Stimulated activated CD4-positive, alpha-beta T cell treated with anti-CD3 and anti-CD28 coated beads, TNF-alpha, amount 100 ng/mL, for 24 hours (primary cell): ENCODE measurements at places on chromosomes 7 and 10.

GRCh38 chr10:11742009-11742778 lies at the start of gene ECHDC3:
Gene ECHDC3 (plus strand): TSS chr10:11742382. CDS start chr10:11742577, 195 bp downstream.
- peak; percentile 25 for DNase-seq

- DNase-seq = no peak
Measured at GRCh38 chr7:70587739-70588138, 544.2 kb upstream of the GALNT17 start.

DNA sequence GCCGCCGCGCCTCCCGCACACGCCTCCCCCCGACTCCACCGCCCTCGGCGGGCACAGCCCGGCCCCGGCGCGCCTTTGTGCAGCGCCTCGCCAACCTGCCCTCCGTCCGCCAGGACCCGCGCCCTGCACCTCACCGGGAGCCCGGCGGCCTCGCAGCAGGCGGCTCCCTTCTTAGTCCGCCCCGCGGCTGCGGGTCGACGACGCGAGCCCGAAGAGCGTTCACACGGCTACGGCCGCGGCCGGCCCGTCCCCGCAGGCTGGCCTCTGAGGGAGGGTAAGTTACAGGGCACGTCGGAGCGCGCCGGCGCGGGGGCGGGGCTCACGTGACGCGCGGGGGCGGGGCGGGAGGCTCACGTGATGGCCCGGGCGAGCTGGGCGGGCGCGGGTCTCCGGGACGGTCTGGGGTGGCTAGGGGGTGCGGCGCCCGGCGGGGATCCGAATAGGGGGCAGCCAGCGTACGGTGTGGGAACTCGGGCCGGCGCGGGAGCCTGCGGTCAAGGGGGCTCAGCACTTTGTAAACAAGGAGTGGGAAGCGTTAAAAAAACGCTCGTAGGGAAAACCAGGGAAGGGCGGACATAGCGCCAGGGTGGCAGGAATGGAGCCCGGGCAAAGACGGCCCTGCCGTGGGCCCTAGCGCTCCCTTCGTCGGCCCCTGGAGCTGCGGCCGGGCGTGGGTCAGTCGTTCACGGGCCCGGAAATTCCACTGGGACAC lies at the start of gene ARHGAP12:
Gene ARHGAP12, minus strand, starts transcription at position 283 of the 712 bp plus-strand sequence. CDS start 19,976 bp downstream, outside the sequence.
- DNase-seq = peak; percentile 83

GRCh38 chr10:59098387-59098786 lies 78.1 kb upstream of the PHYHIPL start:
- DNase-seq = no peak

DNA sequence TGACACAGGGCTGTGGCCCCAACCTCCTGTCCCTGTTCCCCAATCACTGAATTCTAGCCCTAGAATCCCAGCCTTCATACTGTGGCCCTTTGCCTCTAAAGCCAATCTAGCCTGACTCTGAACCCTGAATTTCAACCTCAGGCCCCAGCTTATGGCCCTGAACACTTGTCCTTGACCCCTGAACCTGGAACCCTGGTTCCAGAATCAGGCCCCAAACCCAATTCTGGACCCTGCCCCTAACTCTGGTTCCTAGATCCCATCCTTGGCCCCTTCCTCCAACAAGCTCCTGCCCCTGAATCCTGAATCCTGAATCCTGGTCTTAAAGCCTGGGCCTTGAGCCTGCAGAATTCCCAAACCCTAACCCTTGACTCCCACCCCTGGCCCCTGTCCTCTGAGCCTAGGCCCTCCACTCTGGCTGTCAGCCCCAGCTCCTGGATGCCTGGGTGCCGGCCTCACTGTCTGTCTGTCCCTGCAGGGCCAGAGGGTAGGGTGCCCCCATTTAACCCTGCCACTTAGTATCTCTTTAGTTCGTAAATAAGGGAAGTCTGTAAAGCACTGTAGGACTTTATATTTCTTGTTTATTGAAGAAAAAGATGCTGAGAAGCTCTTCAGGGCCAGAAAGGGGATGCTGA lies 1.3 kb downstream of the INPP5A start:
- DNase-seq = no peak

- DNase-seq = no peak
Measured at GRCh38 chr10:115653473-115653872, 560.3 kb downstream of the ATRNL1 start.

DNA sequence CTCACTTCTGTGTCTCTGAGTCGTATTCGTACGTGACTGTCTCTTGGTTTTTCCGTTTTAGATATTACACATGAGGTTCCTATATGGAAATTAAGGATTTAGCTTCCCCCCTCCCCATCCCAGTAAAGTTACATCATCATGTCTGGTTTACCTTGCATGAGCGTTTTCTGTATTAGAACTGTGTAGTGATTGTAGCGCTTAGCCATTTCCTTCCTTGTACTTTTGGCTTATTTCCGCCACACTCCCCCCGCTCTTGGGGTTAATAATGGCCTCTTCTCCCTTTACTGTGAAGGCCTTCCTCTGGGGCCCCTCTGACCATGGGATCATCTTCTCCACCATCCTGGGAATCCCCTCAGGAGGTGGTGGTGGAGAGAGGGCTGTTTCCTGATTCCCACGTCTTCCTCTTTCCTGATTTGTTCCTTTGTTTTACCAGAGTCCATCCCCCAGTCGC lies 27.2 kb upstream of the AP5Z1 start:
- DNase-seq = no peak

DNA sequence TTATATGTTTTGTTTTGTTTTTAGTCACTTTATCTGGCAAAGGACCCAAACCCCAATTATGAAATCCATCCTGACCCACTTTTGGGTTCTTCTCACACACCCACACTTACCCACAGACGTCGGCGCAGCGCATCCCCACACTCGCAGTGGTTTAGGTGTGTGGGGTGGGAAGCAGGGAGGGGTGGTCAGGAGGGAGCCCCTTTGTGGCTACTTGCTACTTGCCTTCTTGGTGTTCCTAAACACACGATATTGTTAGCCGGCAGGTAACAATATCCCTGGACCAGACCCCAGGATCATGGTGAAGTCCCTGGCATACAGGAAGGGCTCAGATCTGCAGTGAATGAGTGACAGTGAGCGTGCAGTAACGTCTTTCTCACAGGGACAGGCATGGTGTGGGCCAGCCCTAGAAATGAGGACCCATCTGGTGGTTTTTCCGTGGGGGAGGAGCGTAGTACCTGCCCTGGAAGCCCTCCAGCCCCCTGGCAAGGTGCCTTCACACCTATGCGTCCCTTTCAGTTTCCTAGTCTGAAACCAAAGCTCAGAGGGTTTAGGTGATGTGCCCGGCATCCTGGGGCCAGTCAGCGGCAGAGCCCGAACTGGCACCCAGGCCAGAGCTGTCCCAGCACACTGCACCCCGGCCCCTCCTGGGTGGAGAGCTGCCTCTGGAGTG lies 4.4 kb downstream of the SPOCK2 start:
- peak; percentile 62 for DNase-seq

DNA sequence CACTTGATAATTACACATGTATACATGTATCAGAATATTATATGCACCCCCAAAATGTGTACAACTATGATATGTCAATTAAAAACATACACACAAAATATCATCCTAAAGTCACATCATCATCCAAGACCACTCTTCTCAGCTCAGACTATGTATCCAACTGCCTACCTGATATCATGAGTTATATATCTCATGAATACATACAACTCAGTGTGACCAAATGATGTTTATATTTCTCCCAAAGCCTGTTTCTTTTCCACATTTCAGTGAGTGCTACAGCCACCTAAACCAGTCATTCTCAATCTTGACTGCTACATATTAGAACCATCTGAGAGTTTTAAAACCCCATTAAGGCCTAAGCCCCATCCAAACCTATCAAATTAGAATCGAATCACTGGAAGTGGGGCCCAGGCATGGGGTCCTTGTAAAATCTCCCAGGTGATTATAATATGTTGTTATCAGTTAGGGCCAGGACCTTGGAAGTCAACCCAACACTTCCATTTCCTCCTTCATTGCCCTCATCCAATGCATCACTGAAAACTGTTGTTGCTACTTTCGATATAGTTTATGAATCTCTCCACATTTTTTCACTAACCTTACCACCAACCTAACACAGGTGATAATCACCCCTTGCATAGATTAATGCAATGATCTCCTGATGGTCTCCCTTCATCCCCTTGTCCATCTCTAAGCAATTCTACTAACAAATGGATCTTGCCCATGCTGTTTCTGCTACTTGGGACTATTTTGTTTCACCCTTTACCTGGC lies 53.8 kb upstream of the ITGB8 start:
- no peak for DNase-seq

- DNase-seq = no peak
Measured at GRCh38 chr10:79348640-79348988, 1.3 kb downstream of the PPIF start.

DNA sequence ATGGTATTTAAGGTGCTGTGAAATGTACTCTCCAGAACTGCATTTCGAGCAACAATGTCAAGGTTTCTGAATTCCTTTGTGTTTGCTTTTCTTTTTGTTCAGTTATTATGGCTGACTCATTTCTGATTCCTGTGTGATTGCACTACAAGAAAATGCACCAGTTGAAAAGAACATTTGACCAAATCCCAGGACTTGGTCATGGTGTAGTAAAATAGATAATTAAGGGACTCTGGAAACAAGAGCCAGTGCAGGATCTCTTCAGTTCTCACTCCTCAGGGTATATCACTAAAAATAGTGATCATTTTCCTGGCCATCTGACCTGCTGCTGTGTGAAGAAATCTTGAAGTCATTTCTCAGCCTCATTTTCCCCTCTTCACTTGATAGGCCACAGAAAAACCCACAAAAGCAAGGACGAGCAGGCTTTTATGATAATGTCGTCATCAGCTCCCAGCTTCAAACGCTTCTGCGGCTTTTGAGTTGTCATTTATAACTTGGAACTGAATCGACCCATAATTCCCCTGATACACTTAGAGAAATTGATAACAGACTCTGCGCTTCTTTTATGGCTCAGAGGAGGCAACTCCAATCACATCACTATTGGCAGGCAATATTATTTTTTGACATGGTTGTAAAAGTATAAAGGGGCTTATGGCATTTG lies 274.7 kb downstream of the HDAC9 start:
- DNase-seq = no peak

DNA sequence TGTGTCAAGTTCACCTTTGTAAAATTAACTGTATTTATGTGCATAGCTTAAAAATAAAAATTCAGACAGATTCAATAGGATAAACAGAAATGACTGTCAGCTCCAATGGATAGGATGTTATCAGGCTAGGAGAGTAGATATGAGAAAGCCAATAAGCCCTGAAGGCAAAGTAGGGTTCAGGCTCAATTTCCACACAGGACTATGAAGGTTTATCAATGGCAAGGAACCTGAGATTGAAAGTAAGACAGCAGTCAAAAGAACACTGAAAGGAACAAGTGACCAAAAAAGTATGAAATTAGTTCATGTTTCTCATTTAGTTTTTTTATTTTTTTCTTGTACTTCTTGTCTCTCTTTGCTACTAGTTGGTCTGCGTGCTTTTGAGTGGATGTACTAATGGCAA lies 121.4 kb downstream of the ELMO1 start:
- no peak for DNase-seq

DNA sequence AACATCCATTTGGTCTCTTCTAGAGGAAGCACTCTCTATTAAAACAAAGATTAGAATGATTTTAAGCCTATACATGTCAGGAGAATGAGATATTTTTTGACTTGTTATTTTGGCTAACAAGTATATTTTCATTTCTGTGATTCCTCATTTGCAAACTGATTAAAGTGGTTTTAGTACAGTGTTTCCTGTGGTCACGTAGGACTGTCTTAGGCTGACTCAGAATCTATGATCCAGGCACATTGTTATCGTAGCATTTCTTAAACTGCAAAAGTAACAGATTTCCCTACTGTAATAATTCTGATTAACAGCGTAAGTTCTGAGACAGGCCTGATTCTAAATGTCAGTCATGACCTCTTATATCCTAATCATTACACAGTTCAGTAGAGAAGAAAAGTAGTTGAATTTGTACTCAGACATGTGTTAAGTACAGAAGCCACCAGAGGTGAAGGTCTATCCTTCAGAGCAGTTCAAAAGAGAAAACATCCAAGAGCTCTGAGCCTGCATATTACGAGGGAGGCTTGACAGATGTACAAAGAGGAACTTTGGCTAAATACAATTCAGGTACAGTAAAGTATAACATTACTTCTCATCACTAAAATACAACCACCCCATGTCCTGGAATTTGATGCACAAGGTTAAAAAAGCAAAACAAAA lies 124.1 kb upstream of the TEX47 start:
- DNase-seq = no peak

- DNase-seq = no peak
Measured at GRCh38 chr10:13315361-13315760, 15.5 kb upstream of the PHYH start.

- DNase-seq = no peak
Measured at GRCh38 chr7:129569811-129570215, 41.7 kb upstream of the NRF1 start.

- DNase-seq = no peak
Measured at GRCh38 chr7:155583636-155584035, 37.3 kb upstream of the CNPY1 start.

DNA sequence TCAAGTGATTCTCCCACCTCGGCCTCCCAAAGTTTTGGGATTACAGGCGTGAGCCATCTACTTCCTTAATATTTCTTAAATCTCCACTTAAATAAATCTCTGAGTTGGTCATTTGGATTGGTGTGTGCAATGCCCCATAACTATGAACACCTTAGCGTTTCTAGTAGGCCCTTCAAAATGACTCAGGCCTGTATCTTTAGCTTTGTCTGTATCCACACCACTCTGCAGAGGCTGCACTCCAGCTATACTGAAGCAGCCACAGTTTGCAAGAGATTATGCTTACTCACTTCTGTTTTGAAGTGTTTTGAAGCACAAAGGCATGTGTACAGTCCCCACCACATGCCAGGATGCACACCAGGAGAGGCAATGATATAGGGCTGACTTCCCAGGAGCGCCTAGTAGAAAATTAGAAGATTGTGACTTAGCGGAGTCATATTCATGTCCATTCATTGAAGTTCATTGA lies 2.4 kb upstream of the ST7 start:
- DNase-seq = no peak

- no peak for DNase-seq
Measured at GRCh38 chr7:83655951-83656556, 7.1 kb upstream of the SEMA3E start.

DNA sequence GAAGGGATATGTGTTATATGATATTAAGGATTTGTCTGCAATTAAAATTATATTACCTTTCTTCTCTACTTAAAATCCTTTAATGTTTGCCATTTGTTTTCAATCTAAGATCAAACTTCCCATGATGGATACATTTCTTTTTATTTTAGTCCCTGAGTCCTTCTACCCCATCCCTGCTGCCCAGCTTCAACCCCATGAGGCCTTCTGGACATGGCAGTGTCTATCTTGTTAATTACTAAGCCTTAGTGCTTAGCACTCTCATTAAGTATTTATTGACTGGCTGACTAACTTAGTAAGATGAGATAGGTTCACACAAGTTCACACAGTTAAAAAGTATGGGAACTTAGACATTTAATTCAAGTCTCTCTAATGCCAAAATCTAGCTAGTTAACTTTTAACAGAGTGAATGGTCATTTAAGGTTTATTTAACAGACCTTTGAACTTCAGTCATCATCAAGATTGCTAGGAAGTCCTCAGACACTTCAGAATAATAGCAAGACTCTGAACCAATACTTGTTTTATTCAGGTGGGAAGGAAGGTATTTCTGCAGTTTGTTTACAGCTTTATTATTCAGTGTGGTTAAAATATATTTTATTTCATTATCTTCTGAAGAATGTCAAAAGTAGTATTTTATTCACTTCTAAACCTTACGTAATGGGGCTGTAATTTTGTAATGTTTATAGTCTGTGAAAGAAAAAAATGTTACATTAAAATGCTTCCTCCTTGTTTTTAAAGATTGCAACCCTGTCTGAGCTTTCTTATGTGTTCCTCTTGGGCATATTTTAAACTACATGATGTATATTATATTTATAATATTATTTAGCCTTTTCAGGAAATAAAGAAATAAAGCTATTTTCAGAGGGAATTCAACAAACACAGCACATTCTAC lies 848.9 kb downstream of the REEP3 start:
- no peak for DNase-seq

- no peak for DNase-seq
Measured at GRCh38 chr10:91002656-91003055, 81.8 kb upstream of the ANKRD1 start.
